NCI-H146 (cell line): ENCODE measurements at places on chromosomes 5 and 9.

- peak; percentile 17 for DNase-seq
These were observed 436.0 kb downstream of the ZNF608 start for GRCh38 chr5:124310453-124310852.

DNA sequence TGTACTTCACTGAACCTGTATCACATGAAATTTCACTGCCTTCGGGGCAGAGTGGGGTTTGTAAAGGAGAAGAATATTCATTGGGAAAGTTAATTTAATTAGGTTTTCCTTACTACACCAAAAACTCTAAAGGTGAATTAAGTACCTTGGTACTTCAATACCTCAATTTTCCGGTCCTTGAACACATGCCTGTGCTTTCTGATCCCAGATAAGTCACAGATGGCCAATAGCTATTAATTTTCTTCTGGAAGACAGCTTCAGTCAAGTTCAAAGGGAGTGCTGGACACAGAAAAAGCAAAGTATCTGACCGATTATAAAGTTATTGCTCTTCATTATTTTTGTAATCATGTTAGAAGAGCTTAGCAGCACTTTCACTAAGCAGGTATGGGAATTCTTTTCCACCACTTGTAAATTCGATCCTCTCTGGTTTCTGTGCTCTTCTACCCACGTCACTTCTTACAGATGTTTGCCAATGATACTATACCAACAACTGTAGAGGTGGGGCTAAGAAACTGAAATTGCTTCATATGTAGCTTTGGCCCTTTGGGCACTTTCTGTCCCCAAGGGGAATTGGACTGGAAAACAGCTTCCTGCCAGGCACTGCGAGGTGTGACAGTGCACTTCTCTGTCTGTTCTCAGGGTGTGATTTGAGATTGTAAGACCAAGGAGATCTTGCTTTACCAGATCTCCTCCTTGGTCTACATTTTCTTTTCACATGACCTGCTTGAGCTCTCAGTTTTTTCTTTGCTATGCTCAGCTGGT, 164.0 kb downstream of the CCDC192 start:
- no peak for DNase-seq

- no peak for DNase-seq
These were observed 158.5 kb upstream of the RGS7BP start for GRCh38 chr5:64347309-64347708.

GRCh38 chr9:109506097-109506712, 8.1 kb upstream of the PTPN3 start:
- DNase-seq = no peak

- DNase-seq = no peak
These were observed 192.4 kb downstream of the ARHGEF28 start for GRCh38 chr5:73818357-73818756.

DNA sequence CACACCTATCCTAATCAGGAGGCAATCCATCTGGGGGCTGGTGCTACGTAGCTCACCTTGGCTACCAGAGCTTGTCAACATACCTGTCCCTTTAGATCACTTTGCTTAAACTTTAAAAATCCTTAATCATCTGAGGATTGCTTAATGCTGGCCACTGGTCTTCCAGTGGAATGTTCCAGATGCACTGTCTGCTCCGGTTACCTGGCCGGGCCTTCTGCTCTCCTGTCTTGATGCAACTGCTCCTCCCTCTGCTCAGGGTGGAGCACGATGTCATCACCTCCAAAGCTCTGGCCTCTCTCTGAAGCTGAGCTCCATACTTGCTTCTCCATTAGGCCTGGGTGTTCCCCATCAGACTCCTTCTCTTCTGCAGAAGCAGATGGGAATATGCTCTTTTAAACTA, 106.5 kb upstream of the OTULINL start:
- DNase-seq = no peak

GRCh38 chr9:113580041-113580953, 116.8 kb downstream of the RGS3 start:
- DNase-seq = no peak

DNA sequence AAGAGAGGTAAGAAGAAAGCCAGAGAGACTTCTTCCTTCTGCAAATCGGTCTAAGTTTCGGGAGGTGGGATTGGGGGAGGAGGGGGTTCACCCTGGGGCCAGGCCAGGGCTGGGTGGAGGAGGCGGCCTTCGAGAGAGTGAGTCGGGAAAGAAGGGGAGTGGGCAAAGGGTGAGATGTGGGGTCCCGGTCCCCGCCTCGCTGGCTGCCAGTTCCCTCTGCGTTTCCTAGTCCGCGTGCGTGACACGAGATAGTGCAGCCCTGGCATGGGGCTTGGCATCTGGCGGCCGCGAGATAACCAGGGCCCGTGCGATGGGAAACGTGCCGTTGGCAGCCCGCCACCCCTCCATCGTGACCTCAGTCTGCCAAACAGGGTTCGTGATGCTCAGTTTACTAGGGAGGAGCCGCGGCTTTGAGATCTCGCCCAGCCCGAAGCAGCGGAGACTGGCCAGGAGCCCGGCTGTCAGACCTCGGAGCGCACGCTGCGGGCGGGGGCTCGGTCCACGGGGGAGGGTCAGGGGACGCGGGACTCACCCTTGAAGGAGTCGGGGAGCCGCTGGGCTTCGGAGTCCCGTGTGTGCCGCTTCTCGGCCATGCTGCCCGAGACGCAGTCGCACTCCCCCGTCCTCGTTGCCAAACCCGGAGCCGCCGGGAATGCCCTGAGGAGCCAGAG, at the start of gene STOM:
Gene STOM, minus strand, starts transcription at position 656 of the 671 bp plus-strand sequence. Its CDS starts 63 bp downstream, at position 593.
- DNase-seq = peak; percentile 4

- DNase-seq = no peak
These were observed 11.1 kb downstream of the EXD3 start for GRCh38 chr9:137411645-137412380.

DNA sequence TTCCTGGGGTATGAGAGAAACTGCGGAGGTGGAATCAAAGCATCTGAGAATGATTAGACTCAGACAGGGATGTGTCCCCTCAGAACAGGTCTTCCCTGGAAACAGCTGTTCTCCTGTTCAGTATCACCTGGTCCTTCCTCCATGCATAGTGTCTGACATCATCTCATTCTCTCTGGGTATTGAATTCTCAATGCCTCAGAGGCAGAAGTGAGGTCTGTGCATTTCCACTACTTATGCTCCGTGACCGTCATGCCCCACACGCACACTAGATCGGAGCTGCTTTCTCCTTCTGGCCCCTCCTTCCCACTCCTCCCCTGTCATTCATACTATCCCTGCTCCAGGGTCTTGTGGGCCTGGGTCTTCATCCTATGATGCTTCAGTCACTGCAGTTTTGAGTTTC, 61.4 kb upstream of the DAB2IP start:
- no peak for DNase-seq

- peak; percentile 52 for DNase-seq
These were observed 25.0 kb upstream of the HMCN2 start for GRCh38 chr9:130240410-130241197.

GRCh38 chr5:109312695-109313094, 97.1 kb downstream of the PJA2 start:
- no peak for DNase-seq

GRCh38 chr5:34586117-34586885, 69.8 kb upstream of the RAI14 start:
- no peak for DNase-seq

- no peak for DNase-seq
These were observed 605.0 kb upstream of the CLINT1 start for GRCh38 chr5:158463938-158464337.

GRCh38 chr5:157350939-157351801, 85.2 kb downstream of the CYFIP2 start:
- DNase-seq = no peak

GRCh38 chr5:10636363-10637142, 72.7 kb downstream of the ANKRD33B start:
- no peak for DNase-seq

DNA sequence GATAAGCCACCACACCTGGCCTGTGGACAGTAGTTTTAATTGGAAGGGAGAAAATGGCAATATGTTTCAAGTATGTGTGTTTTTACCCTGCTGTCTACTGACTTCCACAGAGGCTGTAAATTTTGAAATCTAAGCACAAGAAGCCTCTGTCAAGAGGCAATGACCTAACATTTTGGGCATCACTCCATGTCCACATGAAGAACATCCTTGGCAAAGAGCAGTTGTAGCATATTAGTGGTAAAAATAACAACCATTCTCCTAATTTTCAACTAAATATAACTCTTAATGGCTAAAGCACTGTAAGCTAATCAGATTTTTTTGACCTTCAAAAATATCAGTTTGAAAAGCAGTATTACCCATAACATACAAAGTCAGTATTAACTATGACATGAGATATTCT, 100.3 kb upstream of the APC start:
- no peak for DNase-seq

DNA sequence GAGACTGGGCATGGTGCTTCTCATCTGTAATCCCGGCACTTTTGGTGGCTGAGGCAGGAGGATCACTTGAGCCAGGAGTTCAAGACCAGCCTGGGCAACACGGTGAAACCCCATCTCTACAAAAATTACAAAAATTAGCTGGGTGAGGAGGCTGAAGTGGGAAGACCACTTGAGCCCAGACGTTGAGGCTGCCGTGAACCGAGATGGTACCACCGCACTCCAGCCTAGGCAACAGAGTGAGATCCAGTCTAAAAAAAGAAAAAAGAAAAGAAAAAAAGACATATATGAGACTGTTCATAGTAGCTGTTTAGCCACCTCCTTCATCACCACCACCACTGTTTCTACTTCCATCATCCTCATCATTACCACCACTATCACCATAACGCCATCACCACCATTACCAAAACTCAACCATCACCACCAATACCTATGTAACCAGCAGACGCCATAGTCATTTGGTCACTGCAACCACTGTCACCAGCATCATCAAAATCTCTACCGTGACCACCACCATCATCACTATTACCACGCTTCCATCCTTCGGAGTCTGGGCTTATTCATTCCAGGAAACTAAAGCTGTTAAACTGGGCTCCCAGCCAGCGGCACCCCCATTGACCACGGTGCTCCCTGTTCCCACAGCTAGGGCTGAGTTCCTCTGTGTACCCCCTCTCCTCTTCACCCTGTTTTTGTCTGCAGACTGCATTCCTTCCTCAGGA, 8.4 kb upstream of the KIF12 start:
- no peak for DNase-seq

DNA sequence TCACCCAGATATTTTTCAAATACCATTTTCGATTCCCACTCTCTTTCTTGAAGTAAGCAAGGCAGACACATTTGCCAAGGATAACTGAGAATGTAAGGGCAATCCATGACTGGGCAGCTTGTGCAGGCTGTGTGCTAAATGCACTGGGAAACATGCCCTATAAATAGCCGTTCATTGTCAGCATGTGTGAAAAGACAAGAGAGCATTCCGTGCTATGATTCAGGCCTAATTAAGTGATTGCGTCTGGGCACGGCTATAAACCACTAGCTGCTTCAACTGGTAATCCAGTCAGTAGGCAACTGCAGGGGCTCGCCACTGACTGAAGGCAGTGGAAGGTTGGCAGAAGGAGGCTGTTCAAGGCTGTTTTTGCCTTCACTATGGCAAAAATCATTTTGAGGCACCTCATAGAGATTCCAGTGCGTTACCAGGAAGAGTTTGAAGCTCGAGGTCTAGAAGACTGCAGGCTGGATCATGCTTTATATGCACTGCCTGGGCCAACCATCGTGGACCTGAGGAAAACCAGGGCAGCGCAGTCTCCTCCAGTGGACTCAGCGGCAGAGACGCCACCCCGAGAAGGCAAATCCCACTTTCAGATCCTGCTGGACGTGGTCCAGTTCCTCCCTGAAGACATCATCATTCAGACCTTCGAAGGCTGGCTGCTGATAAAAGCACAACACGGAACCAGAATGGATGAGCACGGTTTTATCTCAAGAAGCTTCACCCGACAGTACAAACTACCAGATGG, at the start of gene HSPB3:
Gene HSPB3, plus strand, starts transcription at position 287 of the 745 bp plus-strand sequence. Its CDS starts 91 bp downstream, at position 378.
- peak; percentile 10 for DNase-seq

DNA sequence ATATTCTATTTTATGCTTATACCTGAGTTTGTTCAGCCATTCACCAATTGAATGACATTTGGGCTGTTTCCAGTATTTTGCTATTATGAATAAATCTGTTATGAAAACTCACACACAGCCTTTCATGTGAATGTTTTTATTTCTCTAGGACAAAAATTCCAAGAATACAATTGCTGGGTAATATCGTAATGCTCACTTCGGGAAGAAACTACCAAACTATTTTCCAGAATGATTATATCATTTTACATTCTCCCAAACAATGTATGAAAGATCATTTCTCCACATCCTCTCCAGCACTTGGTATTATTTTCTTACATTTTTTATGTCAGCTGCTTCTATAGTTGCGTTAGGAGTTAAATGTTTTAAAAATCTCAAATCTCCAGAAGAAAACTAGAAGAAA, 58.3 kb upstream of the LHFPL2 start:
- no peak for DNase-seq

DNA sequence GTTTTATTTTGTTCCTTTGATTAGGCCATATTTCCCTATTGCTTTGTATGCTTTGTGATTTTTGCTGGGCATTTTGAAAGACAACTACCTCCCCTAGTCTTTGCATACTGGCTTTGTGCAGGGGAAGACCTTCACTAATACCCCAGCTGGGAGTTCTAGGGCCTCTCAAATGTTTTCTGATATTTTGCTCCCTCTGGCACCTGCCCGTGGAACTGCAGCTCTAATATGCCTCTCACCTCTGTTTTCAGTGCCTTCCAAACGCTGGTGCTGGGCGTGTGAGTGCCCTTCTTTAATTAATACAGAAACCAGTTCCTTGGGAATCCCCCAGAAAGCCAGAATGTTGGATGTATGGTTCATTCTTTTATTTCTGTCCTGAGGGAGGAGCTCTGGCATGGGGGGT, 204.5 kb downstream of the COMMD10 start:
- no peak for DNase-seq

DNA sequence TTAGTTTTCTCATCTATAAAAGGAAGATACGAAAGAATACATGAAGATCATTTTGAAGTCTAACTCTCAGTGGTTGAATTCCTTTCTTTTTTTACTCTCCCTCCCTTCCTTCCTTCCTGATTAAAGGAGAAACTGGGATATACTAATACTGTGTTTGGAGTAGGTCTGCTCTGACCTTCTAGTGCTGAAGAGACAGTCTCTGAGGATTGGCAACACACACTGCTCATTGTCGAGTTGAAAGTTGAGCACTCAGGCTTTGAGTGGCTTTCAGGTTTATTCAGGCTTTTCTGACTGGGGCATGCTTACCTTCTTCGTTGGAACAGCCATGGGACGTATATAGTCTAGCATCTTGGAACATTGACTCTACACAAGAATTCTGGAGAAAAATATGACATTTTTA, 86.9 kb upstream of the RPS23 start:
- DNase-seq = no peak
